Activated CD4-positive, alpha-beta T cell treated with anti-CD3 and anti-CD28 coated beads for 4 hours (primary cell): ENCODE measurements at places on chromosomes 16 and 17.

- DNase-seq = no peak
Measured at GRCh38 chr17:4109449-4109848, 33.4 kb downstream of the ZZEF1 start.

GRCh38 chr16:47480410-47480809 is 19.3 kb downstream of the PHKB start:
- no peak for DNase-seq

DNA sequence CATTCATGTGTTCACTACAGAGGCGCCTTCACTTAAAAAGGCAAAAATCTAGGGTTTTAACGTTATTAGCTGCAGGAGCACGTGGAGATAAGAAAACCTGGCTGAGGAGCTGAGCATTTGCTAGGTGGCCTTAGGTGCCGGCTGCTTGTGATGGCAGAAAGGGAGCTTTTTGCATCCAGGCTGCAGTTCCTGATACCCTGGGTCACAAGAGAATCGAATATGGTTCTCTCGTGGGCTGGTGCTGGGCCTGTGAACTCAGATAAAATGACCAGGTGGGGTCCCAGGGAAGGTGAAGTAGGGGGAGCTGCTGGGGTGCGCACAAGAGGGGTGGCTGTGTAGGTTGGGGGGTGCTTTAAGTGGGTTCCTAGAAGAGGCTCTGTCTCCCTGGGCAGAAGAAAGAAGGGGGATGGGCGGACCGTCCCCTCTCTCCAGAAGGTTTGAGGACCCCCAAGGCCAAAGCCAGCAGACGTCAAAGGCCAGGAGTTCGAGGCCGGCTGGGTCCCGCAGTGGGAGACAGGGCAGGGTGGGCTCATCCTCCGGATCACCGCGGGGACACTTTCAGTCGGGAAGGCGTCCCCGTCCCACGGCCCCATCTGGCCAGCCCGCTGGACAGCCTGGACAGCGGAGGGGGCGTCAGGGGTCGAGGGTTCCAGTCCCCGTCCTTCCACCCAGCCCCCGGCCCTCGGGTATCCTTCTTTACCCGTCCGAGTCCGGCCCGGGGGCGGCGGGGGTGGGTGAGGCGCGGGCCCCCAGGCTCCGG is 740 bp upstream of the CMIP start:
- DNase-seq = peak; percentile 18

DNA sequence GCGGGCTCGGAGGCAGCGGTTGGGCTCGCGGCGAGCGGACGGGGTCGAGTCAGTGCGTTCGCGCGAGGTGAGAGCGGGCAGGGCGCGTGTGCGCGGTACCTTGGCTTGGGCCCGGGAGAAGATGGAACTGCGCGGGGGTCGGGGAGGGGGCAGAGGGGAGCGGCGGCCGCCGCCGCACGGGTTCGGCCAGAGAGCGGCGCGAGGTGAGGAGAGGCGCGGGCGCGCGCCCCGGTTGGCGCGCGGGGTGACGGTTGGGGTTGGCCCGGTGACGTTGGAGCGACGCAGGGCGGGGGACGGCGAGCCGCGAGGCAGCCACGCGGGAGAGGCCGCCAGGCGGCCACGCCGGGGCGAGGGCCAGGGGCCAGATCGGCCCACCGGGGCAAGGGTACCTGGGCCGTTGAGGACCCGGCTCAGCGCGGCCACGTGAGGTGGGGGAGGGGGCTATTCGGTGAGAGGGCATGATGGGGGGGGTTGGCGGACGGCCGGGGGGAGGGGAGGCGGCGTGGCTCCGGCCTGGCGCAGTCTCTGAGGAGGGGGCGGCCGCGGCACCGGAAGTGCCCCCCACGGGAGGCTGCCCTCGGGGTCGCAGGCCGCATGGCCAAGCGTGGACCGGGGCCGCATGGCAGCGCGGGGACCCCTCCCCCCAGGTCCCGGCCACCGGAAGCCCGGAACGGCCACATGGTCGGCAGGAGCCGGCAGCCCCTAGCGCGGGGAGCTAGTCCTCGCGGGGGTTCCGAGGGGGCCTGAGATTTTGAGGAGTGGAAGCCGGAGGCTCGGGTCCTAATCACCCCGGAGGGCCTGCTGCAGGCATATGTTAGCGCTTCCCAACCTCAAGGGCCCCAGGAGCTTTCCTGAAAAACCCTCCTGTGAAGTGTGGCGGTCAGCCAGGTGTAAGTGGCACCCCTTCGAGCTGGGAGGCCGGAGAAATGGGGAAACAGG is 527 bp downstream of the EIF5A start:
- peak; percentile 44 for DNase-seq

GRCh38 chr17:71383091-71383490 is 737.7 kb upstream of the SOX9 start:
- no peak for DNase-seq

GRCh38 chr16:102060-102855 is 24.2 kb downstream of the MPG start:
- DNase-seq = no peak

GRCh38 chr16:67657751-67658518 is 2.1 kb downstream of the ACD start:
- DNase-seq = no peak

DNA sequence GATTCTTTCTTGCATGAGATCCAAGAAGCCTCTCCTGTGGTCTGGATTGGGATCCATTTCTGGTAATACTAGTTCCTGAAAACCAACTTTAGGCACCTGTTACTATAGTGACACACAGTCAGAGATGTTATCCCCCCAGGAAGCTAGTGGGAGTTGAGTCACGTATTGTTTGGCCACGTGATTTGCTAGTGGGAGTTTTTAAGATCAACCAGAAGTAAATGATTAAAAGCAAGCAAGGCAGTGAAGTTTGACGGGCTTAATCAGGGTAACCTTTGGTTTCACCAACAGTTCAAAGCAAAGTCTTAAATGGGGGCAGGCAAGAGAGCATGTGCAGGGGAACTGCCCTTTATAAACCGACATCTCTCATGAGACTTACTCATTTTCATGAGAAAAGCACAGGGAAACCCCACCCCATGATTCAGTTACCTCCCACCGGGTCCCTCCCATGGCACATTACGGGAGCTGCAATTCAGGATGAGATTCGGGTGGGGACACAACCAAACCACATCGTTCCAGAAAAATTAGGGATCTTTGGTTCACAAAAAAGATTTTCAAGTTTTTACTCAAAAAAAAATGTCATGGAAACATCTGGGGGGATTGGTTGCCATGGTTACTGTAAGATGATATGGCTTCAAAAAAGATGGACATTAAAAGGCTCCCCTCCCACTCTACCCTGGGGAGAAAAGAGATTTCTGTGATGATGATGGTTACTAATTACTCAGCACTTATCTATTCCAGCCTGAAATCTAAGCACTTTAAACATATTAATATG is 483.1 kb upstream of the ERCC4 start:
- DNase-seq = no peak

- no peak for DNase-seq
Measured at GRCh38 chr17:72634621-72635020, 457.9 kb downstream of the SLC39A11 start.

DNA sequence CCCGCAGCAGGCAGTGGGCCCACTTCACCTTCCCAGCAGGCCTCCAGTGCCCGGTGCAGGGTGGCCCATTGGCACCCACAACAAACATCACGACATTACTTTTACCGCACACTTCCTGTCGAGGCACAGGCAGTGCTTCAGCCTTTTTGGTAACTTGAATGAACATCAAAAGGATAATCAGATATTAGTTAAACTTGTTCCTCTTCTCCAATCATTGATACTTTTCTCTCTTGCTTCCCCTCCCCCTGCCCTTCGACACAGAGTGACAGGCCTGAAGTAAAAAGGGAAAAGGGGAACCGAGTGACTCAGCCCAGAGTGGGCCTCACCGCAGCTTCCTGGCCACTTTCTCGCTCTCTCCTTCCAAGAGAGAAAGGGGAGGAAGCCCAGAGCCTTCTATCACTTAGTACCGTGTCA is 507.0 kb downstream of the MAF start:
- DNase-seq = peak; percentile 29

- DNase-seq = no peak
Measured at GRCh38 chr17:69043098-69043734, 17.5 kb downstream of the ABCA9 start.

- DNase-seq = no peak
Measured at GRCh38 chr16:47731252-47731651, 270.1 kb downstream of the PHKB start.

GRCh38 chr17:72378414-72379390 is 257.9 kb downstream of the SOX9 start:
- no peak for DNase-seq

DNA sequence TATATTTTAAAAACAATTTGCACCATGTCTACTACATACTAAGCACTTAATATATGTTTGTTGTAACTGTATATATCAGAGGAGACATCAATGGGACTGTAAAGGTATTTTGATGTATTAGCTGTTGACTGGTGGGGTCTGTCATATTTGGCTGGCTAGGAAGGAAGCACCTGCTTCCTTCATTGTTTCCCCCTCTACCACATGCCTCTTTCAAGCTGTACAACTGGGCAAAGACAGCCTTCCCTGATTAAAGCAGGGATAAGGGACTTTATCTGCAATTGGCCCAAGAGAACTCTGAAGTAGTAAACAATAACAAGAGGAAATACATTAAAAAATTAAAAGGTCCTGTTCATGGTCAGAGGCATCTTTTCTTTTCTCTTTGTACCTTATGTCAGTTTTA is 5.5 kb upstream of the SLFN12L start:
- DNase-seq = no peak

- DNase-seq = no peak
Measured at GRCh38 chr17:68301438-68301959, 10.2 kb downstream of the ARSG start.

DNA sequence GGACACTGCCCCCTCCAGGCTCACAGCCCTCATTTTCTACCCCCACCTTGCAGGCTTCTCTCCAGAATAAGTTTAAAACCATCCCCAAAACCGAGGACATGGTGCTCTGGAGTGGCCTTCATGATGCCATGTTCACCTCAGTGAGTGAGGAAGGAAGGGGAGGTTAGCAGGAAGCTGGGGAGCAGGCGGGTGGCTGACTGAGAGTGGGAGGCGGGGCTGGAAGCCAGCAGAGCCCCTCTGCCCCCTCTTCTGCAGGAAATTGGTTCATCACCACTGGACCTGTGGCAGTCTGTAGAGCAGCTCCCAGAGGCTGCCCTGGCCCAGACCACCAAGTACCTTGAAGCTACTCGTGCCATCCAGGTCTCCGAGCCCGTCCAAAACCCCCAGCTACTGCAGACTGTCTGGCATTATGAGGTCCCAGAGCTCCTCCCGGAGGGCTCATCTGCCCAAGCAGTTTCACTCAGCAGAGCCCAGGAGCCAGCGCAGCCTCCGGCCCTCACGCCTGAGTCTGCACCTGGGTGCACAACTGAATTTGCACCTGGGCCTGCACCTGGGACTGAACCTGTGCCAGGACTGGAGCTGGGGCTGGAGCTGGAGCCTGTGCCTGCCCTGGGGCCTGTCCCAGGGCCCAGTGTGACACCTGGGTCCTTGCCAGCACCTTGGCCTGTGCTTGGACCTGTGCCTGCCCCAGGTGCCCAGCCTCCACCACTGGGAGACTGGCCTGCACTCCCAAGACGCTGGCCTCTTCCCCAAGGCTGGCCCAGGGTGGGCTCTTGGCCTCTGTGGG is 19.0 kb downstream of the C16orf96 start:
- DNase-seq = no peak

GRCh38 chr17:65174974-65175373 is 37.8 kb downstream of the RGS9 start:
- no peak for DNase-seq
